ENCODE measurements at places on chromosomes 6 and 20.

GRCh38 chr6:5361396-5361795 is 100.1 kb downstream of the FARS2 start:
- no peak for DNase-seq

- DNase-seq: peak; percentile 81
Observed at GRCh38 chr6:11197175-11197536, 35.3 kb downstream of the NEDD9 start.

- DNase-seq: no peak
Observed at GRCh38 chr6:70651326-70651905, 16.3 kb upstream of the SMAP1 start.

DNA sequence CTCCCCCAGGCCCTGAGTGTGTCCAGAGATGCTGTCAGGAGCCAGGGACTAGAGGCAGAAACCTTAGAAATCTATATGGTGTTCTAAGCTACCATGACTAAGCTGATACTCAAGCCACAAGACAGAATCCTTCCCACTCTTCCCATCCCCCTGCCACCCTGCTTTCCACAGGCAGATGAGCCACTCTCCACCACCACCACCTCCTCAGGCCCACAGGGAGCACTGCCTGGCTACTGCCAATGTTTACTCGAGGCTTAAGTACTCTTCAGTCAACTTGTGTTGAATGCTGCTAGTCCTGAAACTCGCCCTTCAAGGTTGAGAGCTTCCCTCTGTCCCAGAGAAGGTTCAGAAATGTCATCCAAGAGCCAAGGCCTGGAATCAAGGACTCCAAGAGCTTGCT is 56.2 kb downstream of the CENPW start:
- no peak for DNase-seq

GRCh38 chr20:1813101-1813529 is 82.1 kb upstream of the SIRPA start:
- DNase-seq: peak; percentile 81

DNA sequence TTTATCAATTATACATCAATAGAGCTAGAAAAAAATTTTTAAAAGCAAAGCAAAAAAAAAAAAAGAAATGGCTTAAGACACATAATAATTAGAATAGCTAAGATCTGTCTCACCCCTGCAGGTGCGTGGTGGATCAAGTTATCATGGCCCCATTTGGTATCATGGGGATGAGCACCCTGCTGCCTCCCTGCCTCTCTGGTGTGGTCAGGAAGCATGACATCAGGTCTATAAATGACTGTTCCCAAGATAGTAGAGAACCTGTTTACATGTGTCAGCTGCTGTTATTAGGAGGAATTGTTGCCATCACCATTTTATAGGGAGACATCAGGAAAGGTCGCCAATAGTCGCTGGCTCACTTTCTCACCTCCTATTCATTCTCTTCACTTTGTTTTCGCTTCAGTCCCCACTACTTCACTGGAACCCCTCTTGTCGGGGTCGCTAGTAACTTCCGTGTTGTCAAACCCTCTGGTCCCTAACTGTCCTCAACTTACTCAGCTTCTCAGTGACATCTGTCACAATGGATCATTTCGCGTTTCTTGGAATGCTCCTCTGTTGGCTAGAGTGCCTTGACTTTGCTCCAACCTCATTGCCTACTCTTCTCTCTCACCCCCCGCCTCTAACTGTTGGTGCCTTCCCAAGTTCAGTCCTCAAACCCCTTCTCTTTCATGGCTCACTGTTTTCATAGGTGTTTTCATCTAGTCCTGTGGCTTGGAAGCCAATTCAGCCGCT is 4.7 kb downstream of the DNTTIP1 start:
- no peak for DNase-seq

- DNase-seq: no peak
Observed at GRCh38 chr6:125009578-125009977, 47.3 kb downstream of the RNF217 start.

DNA sequence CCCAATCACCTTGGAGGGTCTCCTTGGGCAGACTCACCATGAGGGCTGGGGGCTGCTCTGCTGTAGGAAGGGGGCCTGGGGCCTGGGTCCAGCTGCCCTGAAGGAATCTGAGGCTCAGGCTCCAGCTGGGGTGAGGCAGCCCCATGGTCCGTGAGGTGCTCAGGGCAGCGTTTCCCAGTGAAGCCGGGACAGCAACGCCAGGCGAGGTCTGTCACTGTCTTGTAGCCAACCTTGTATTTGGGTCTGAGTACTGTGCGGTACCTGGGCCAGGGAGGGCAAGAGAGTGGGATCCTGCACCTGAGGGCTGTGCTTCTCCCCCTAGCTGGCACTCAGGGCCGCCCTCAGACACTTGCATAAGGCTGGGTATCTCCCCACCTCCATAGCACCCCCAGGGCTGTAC is 3.0 kb downstream of the EMILIN3 start:
- no peak for DNase-seq

- DNase-seq: no peak
Observed at GRCh38 chr6:13406781-13407180, 78.4 kb upstream of the TBC1D7 start.

GRCh38 chr20:58719971-58720371 is 27.4 kb downstream of the NPEPL1 start:
- DNase-seq: peak; percentile 5

- DNase-seq: no peak
Observed at GRCh38 chr6:166509193-166509592, 77.3 kb downstream of the RAMACL start.

DNA sequence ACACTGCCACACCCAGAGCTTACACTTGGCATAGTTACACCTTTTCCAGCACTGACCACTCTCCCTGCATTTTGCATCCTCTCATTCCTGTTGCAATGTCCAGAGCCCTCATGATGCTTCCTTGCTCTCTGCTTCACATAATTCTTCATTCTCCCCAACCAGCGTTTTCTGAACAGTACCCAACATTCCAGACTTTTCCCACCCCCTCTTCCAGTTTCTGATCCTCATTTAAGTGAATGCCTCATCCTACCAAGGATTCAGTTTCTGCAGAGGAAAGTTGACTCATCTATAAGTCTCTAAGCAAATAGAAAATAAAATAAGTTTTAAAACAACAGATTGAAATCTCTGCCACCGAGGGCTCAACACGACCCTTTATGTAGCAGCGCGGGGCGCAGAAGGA is 321.3 kb upstream of the TCF21 start:
- DNase-seq: peak; percentile 24

- no peak for DNase-seq
Observed at GRCh38 chr20:51153867-51154707, 131.2 kb upstream of the KCNG1 start.

- DNase-seq: peak; percentile 95
Observed at GRCh38 chr20:50304923-50305635, 114.4 kb downstream of the CEBPB start.

DNA sequence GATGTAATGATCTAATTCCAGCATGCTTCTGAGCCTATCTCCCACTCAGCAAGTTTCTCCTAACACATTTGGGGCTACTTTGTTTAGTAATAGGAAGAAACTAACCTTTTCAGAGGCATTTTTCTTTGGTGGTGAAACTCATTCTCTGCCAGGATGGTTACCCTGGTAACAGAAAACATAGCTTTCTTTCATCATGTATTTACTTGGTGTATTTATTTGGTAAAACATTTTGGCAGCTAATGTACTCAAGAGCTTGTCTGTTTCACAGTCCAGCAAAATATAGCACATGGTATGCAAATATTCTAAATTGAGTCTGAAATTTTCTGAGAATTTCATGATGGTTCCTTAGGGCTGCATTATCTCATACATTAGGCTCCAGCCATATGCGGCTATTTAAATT is 100.0 kb downstream of the SLC35B3 start:
- no peak for DNase-seq

- DNase-seq: no peak
Observed at GRCh38 chr6:85986681-85987080, 344.0 kb upstream of the SYNCRIP start.
